ENCODE measurements at places on chromosomes 6 and 20.

- no peak for DNase-seq
Observed at GRCh38 chr6:13303668-13304017, 24.7 kb downstream of the TBC1D7 start.

GRCh38 chr6:29263001-29263400 is 38.5 kb upstream of the OR14J1 start:
- DNase-seq, result no peak

DNA sequence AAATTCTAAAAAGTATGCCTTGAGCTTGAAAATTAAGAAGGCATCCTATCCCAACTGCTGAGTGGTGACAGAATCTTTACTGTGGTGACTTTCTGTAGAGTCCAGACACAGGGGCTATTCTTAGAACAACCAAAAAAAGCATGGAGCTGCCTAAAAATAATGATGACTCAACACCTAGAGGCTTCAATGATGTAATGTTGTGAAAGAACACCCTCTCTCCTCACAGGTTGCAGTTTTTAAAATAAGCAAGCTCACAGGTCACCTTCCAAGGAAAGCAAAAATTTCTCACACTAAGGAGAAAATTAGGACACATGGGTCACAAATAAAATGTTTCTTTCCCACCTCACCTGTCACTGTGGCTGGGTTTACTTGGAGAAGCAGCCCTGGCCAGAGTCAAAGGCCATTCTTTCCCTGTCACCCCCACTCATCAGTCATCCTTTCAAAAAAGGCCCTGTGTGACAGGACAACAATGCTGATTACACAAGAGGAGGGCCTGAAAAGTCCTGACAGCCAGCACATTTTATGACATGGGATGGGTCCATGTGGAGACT is 53.5 kb downstream of the RCAN2 start:
- DNase-seq, result no peak

DNA sequence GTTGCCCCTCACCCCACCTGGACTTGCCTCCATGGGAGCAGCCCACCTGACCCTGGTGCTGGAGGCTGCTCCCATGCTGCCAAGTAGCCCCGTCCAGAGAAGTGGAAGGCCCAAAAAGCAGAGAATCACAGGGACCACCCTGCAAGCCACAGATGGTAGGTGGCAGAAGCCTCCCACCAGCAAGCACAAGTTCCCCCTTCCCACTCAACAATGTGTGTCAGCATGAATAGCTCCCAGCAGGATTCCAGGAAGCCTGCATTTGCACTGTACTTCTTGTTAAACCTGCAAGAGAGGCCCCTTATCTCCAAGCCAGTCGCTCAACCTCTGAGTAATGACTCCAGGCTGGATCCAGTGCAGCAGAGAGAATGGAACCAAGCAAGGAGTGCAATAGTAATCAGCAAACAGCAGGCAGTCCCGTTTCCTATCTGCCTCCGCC is 180.8 kb upstream of the CST7 start:
- no peak for DNase-seq

DNA sequence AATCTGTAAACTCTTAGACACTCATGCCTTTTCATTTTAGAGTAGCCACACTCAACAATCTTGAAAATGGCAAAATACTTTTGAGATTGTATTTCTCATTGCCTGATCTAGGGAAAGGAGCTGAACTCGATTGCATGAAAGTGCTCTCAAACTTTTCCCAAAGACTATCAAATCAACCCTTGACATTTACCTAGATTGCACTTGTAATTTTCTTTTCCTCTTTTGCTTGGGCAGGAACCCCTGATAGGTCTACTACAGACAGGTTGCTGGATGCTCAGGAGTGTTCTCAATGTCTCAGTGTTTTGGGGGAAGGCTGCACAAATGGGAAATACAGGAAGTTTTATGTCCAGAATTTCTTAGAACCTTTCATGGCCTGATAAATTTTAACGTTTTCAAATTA is 468.0 kb upstream of the GJE1 start:
- DNase-seq, result no peak

DNA sequence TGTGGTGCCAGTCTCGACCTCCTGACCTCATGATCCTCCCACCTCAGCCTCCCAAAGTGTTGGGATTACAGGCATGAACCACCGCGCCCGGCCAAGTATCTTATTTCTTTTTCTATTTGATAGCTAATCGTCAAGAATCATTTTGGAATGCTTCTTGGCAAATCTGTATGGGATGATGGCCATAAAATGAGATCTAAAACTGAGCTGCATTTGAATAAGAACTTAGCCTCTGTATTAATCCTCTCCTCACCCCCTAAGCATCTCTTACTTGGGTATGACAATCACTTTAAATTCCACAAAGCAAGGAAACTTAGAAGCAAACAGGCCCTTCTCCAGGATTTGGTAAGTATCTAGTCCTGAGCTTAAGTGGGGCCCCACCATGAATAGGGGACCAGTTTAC is 108.9 kb upstream of the BTBD3 start:
- DNase-seq, result no peak

GRCh38 chr6:69704916-69705315 is 91.9 kb downstream of the LMBRD1 start:
- no peak for DNase-seq

GRCh38 chr6:127345521-127345920 is 2.1 kb upstream of the ECHDC1 start:
- no peak for DNase-seq

DNA sequence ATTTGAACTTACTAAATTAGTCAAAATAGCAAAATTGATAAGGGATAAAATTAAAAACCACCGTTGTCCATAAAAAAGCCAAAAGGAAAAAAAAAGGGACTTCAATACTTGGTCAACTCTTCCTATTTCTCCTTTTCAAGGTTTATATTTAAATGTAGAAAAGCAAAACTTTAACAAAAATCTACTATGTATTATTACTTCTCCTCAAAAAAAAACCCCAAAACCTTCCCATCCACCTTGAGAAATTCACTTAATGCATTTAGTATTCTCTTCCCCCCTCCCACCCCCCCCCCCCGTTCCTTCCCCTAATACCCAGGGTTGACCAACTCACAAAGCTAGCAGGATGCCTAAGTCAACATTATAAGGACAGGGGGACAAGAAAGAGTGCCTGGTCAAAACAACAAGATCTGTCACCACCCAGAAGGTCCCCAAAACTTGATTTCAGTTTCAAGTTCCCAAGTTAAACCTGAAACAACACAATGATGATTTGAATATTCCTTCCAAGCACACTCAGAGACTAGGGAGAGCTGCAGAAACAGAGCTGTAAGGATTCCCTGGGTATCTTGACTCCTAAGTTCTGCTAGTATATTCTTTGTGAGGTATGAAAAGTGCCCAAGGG is 14.6 kb downstream of the GMDS start:
- DNase-seq, result no peak

DNA sequence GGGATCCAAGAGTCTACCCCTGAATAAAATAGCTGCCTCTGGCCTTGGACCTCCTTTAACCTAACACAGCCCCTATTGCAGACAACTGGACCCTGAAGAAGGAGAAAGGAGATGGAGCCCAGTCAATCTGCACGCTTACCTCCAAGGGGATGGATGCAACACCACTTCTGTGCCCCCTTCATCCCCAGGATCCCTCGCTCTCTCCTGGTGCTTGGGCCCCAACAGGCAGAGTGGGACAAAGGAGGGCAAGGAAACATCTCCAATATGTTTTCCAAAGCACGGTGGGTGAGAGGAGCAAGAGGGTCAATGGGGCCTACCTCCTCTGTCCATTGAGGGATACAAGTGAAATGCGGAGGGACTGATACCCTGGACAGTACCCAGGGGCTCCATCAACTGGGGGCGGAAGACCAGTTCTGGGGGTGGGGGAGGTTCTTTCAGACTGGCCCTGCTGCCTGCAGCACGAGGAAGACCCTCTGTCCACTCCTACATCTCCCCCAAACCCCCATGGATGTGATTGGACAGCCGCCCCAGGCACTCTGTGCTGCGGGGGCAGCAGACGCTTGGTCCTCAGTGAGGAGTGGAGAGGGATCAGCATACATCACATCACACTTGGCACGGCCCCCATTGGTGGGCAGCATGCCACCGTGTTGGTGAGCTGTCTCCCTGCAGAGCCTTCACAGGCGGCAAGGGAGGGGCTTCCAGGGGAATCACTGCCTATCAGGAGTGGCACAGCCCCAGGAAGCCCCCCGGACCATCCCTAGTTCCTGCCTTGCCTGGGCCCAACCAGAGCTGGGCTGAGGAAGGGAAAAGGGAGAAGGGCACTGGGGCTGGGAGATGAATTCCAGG is 70.6 kb downstream of the MRPL14 start:
- no peak for DNase-seq

- DNase-seq, result no peak
Observed at GRCh38 chr6:30508890-30509736, 19.8 kb downstream of the HLA-E start.

- no peak for DNase-seq
Observed at GRCh38 chr6:87029711-87030314, 65.1 kb downstream of the CGA start.

GRCh38 chr6:163352011-163352685 is 62.4 kb upstream of the QKI start:
- no peak for DNase-seq

DNA sequence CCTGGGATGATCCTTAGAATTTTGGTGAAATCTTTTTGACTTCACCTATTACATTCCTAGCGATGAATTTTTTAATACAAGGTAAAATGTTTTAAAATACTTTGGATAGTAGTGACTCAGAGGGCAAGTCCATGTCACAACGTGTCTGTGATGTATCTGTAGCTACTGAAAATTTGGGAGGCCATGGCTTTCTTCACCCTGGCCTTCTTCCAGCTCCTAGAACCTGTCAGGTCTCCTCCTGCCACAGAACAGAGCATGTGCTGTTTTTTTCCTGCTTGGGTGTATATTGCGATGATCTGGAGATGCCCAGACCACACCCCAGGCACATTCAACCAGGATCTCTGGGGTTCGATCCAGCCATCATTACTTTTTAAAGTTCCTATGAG is 194.4 kb downstream of the BTBD3 start:
- no peak for DNase-seq

GRCh38 chr20:16488086-16488485 is 85.2 kb downstream of the KIF16B start:
- no peak for DNase-seq

DNA sequence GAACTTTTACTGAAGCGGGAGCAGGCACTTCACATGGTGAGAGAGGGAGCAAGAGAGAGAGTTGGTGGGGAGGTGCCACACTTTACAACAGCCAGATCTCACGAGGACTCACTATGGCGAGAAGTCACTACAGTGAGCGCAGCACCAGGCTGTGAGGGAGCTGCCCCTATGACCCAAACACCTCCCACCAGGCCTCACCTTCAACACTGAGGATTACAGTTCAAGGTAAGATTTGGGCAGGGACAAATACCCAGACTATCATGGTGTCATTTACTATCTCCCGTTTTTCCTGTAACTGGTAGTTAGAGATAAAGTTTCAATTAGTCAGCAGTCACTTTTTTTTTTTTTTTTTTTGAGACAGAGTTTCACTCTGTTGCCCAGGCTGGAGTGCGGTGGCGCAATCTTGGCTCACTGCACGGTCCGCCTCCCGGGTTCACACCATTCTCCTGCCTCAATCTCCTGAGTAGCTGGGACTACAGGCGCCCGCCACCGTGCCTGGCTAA is 7.8 kb downstream of the RBCK1 start:
- no peak for DNase-seq

GRCh38 chr20:1905693-1906092 is 10.5 kb downstream of the SIRPA start:
- DNase-seq, result no peak

DNA sequence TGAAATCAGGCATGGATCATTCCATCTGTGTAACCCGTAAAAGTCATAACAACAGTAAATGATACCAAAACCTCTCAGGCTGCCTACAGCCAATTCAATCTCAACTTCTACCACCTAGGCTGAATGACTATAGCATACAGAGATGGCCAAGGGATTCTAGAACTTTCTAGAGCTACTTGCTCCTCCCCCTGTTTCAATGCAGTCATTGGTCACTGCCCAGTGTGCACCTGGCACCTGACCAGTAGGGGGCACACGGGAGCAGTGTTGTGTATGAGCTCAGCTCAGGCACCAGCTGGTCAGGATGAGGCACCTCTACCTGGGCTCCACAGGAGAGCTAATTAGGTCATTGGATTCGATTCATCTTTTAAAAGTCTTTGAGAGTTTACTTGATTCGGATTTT is 86.2 kb downstream of the PLEKHG1 start:
- DNase-seq, result no peak

DNA sequence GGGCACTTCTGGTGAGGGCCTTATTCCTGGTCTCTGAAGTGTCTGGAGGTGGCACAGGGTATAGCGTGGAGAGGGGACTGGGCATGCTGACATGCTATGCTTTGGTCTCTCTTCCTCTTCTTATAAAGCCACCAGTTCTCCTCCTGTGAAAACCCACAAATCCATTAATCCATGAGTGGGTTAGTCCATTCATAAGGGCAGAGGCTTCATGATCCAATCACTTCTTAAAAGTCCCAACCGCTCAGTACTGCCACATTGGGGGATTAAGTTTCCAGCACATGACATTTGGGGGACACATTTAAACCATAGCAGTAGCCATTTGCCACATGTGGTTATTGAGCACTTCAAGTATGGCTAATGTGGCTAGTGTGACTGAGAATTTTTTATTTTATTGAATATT is 3.8 kb upstream of the TRIB3 start:
- no peak for DNase-seq

DNA sequence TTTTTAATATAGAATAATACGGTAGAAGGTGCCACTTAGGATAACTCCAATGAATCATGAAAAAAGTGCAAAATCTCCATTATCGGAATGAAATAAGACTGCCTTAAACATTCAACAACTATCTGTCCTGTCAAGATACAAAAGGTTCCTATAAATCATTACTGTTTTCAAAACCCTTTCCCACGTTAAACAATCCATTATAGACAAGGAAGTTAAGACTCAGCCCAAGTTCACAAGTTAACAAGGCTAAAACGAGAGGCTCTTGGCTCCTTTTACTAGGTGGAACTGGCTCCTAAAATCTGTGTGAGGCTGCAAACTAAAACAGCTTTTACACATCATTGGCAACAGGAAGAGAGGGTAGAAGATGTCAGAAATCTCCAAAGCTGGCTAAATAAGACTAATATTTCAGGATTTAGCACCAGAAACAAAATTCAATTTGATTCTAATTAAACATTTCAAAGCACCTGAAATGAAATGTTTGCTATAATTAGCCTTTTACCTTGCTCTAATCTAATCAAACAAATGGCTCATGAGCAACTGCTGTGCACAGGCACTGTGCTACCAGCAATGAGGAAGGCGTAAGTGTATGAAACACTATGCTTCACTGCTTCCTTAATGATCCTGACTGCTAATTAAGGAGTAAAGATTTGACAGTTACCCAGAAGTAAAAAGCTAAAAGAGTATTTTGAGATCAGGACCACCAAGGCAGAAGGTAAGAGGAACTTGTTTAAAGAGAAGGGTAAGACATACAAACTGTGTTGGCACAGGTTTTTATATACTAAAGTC is 109.7 kb downstream of the DST start:
- DNase-seq, result no peak

- no peak for DNase-seq
Observed at GRCh38 chr6:108968325-108969316, 120.4 kb downstream of the ARMC2 start.

- no peak for DNase-seq
Observed at GRCh38 chr6:105398859-105399258, 4.0 kb downstream of the PREP start.

GRCh38 chr6:154410619-154411072 is 54.0 kb upstream of the IPCEF1 start:
- DNase-seq, result no peak

All from neural crest cell (in vitro differentiated cells).